Calu3 (cell line): ENCODE measurements at places on chromosomes 7 and 10. TPM values are rescaled to one million over a fixed set of nuclear protein-coding genes. Genes with fewer than 3 reads are reported as not detected.

- no peak for DNase-seq
Observed at GRCh38 chr10:1361411-1362105, 305.4 kb downstream of the WDR37 start.

DNA sequence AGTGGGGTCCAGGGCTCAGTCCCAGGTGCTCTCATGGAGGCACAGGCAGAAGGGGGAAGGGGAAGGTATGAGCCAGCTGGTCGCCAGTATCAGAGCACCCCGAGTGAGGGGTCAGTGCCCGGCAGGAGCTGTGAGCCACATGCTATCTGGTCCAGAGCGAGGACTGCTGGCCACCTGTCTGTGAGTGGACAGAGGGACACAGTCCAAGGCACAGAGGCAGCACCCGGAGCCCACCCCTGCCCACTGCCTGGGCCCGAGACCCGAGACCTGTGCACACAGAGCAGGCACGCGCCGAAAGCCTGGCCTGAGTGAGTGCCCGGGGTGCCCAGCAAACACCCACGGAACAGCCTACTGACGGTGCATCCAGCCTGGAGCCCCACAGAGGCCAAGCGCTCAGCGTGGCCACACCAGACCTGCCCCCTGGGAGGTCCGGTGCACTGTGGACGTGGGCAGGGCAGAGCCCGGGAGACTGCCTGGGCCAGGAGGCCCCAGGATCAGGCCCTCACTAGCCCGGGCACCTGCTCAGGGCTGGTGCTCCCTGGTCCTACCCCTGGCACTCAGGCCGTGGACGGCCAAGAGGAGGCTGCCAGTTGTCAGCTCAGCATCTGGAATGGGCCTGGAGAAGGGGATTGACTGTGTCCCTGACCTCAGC is 29.4 kb downstream of the ADGRA1 start:
- DNase-seq = no peak

DNA sequence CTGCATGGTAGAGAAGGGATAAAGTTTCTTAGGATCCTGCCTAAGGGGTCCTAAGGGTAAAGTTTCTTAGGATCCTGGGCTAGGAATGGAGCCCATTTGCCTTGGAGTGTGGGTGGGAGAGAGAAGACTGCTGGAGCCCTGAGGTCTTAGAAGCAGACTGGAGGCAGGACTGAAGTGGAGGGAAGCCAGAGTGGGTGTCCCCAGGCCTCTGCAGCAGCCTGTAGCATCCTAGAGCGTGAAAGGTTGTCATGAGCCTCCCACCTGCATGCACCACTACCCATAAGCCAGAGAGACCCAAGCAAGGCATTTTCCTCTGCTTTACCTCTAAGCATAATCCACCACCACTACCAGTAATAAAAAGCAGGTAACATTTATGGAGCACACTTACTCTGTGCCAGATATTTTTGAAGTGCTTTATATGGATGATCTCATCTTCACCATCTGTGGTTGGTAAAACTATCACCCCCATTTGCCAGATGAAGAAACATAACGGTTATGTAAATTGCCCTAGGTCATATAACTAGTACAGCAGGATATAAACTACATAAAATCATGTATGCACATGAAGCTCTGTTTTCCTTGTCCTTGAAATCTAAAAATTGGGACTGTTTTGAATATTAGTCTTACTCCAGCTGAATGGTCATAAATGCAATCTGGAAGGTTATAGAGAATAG is 103.5 kb upstream of the CCDC6 start:
- DNase-seq = no peak

DNA sequence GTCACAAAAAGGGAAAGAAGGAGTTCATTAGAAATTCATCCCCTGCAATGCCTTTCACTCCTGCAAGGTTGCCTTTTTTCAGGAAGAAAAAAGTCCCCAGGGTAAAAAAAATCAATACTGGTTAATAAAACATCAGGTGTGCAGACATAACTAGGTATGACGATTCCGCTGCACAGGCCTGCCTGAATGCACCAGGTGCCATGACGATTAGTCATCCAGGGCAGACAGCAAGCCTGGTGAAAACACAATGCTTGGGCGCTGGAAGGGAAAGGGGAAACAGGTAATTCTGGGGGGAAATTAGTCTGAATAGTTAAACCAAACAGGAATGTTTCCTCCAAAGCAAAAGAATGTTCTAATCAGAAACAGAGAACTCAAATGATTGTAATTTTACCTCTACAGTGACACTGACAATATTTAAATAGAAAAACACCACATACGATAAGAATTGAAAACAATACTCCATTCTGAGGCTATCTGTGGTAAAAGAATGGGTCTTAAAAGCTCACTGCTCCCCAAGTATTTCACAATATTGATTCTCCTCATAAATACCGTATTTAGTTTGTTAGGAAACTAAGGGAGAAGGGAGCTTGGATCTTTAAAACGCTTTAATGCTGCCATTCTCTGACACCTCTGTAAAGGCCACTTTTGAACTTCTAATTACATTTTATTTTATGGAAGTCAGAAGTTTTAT is 45.2 kb downstream of the VPS41 start:
- peak; percentile 96 for DNase-seq

DNA sequence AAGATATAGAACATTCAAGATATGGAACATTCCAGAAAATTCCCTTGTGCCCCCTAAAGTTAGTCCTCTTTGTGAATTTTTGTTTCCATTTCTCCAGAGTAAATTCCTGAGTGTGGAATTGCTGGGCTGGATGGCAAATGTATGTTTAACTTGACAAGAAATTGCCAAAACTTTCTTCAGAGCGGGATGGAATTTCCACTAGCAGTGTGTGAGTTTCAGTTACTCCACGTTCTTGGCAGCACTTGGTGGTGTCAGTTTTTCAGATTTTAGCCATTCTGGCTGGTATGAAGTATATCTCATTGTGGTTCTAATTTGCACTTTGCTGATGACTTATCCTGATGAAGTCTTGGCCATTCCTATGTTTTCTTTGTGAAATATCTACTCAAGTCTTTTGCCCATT is 71.2 kb downstream of the MGMT start:
- DNase-seq = no peak

DNA sequence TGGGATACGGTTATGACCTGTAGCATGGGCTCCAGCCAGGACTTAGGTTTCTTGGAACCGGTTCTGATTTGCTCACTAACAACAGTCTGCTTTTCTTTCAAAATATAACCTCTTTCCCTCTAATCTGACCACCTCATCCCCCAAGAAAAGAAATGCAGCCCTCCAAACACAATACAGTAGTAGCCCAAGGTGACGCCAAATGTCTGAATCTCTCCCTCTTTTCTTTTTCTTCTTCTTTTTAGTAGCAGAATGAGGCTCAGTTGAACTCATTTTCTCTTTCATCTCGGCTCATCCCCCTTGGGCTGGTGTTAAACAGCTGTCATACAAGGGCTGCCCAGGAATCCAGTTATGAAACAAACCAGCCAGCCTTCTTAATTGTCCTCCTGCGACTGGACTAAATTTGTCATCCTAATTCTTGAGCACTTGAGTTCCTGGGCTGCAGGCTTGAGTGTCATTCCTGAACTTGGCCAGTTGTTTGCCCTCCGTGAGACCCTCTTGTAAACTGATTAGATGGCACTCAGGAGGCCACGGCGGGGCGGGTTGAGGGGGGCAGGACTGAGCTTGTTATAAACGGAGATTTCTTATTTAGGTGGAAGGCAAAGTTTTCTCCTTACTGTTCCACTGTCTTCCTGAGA is 94.8 kb downstream of the SORCS3 start:
- DNase-seq = no peak

GRCh38 chr10:51170518-51171245 is 96.4 kb downstream of the PRKG1 start:
- no peak for DNase-seq

- peak; percentile 66 for DNase-seq
Observed at GRCh38 chr7:118080947-118081346, 103.0 kb upstream of the LSM8 start.

DNA sequence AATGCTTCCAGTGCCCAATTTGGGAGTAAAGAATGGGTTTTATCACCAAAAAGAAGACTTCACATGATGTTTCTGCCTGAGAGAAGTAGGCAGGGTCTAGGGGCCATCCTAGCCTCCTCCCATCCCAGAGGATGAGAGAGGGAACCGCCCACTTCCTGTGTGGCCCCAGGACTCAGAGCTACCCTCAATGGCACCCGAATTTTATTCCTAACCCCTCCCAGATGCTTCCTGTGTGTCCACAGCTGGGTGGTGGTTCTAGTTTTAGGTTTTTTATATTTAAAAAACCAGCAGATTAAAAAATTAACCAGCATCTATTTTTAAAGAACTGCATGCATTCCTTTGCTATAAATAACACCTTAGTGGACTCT is 583.5 kb downstream of the PTPRN2 start:
- no peak for DNase-seq

- DNase-seq = no peak
Observed at GRCh38 chr10:69575164-69575722, 2.0 kb upstream of the NEUROG3 start.

- peak; percentile 100 for DNase-seq
Observed at GRCh38 chr7:945556-946255, 8.8 kb downstream of the ADAP1 start.

DNA sequence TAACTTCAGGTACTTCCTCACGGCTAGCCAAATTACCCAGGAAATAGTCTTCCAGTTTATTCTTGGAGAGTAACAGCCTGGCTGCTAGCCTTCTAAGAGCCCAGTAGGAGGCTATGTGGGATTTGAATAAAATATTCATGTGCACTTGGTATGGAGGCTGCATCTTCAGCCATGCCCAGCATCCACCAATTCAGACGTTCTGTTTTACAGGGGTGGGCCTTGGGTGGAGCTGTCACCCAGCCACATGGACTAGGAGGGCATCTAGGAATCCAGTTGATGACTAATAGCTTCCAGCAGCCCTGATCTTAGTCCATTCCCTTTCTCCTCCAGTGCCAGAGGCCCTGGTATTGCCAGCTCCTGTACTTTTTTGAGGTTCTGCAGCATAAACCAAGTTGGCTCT is 66.3 kb upstream of the ZRANB1 start:
- no peak for DNase-seq

DNA sequence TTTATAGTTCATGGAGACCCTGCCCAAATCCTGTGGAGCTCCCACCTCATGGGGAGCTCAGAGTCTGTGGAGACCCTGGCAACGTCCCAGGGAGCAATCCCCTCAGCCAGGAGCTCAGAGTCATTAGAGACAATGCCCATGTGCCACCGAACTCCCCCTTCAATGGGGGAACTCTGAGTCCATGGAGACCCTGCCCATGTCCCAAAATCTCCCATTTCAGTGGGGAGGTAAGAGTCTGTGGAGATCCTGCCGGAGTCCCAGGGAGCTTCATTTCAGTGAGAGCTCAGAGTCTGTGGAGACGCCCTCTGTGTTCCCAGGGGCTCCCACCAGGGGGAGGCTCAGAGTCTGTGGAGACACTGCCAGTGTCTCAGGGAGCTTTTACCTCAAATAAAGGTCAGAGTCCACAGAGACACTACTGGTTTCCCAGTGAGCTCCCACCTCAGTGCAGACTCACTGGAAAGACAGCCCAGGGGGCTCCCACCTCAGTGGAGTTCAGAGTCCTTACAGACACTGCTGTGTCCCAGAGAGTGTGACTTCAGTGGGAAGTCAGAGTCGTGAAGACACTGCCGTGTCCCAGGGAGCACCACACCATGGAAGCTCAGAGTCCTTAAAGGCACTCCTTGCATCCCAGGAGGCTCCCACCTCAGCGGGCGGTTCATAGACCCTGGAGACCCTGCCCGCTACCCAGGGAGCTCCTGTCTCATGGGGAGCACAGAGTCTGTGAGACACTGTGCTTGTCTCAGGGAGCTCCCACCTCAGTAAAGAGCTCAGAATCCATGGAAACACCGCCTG is 5.0 kb downstream of the MYO1G start:
- DNase-seq = peak; percentile 68

Gene CD36
- not detected in 2 replicates for total RNA-seq

Gene TCF7L2
- total RNA-seq = 36.6 and 43.0 TPM in 2 replicates

Gene CISD1
- total RNA-seq = 58.3 and 69.0 TPM in 2 replicates

Gene CACNB2
- total RNA-seq = not detected in 2 replicates
